ENCODE measurements at places on chromosomes 11 and 22.

DNA sequence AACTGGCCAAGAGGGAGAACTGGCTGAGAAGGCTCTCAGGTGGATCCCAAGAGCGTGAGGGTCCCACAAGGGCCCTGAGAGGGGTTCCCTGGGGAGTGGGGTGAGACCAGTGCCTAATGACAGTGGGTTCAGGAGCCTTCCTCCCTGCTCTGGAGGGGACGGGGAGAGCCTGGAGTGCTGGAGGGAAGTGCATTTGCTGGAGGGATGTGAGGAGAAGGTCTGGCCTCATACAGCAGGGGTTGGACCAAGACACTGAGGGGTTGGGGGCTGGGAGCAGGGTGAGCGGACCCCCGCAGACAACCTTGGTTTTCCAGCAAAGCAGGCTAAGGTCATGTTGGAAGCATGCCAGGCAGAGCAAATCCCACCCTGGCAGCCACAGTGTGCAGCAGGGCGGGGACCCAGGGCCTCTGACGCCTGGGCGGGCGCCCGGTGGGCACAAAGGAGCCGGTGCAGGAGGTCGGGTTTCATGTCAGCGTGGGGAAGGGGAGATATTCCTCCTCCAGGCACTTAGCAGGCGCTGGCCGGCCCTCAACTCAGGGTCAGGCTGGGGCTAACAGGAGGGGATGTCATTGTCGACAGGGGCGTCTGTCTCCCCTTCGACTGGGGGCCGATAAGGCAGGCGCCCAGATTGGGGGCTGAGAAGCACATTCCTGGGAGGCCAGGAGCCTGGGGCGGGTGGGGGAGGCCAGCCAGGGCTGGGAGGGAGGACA is 3.1 kb upstream of the DERL3 start:
- no peak for DNase-seq

DNA sequence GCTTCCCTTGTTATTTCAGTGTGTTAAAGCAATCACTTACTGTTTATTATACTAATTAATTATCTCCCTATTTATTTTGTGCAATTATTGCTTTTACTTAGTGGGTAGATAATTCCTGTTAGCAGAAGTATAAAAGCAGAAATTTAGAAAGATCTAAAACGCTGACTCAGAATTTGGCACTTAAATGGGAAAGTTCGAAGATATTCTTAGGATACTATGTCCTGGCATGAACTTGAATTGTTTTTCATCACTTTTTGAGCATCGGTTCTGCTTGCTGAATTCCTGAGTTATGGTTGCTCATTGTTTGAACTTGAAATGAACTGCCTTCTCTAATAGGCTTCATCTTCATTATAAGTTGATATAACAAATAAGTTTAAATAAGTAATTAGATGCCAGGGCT is 325.4 kb downstream of the JRKL start:
- no peak for DNase-seq

DNA sequence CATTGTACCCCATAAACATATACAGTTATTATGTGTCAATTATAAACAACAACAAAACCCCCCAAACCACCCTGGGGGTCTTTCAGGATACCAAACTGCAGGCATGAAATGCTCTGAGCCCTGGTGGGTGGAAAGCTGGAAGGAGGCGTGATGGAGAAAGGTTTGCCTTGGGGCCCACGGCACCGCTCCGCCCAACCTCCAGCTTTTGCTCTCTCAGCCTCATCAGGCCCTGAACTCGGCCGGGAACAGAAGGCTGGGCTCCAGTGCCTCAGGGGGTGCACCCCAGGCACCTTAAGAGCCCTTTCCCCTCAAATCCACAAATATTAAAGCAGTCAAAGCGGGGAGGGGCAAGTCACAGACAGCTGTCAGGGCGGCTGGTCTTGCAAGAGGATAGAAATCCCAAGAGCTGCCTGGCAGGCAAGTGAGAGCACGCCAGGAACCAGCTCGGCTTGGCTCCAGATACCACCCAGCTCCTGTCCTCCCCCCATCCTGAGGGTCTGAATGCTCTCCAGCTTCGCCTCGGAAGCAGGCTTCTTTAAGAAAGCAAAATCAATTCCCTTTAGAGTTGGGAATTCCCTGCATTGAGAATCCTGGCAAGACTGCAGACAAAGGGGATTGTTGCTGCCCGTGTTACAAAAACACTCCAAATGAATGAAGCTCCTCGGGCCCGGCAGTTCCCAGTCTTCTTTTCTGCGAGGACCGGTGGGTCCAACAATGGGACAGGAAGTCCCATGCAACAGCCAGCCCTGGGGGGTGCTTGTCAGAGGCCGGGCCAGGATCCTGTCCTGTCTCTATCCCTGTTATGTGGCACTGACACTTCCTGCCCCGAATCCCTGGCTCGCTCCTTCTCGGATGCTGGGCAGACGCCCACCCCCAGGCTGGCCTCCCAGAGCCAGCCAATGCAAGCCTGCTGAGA is 80.8 kb downstream of the NAT10 start:
- DNase-seq, result no peak

- DNase-seq, result no peak
Measured at GRCh38 chr11:40425168-40425567, 1034.3 kb downstream of the LRRC4C start.

- no peak for DNase-seq
Measured at GRCh38 chr11:35065566-35065965, 73.4 kb upstream of the CD44 start.

DNA sequence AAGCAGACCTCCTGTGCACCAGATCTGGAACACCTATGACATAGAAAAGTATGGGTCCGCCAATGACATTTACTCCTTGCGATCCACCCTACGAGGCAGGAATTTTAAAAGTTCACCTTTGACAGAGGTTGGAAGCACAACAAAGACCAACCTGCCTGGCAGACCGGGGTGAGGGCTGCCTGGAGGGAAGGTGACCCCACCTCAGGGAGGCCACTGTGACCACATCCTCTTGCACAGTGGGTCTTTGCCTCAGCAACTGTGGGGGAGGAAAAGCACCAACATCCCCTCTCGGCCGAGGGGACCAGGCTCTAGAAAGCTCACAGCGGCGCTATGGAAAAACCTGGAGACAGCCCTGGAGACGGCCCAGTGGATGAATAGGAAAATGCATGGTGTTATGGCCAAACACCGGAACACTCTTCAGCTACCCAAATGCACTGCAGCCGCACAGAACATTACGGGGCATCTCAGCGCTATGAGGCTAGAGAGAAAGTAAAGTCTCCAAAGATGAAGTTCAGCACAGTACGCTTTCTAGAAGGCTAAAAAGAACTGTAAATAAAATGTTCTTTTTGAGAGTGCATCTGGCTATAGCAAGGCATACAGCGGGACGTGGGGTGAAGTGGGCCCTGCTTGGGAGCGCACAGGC is 1.8 kb upstream of the SHISAL1 start:
- DNase-seq, result no peak

- no peak for DNase-seq
Measured at GRCh38 chr11:18324381-18324780, 2.0 kb downstream of the GTF2H1 start.

GRCh38 chr22:49457946-49458707 is 369.5 kb downstream of the BRD1 start:
- DNase-seq, result no peak

- no peak for DNase-seq
Measured at GRCh38 chr11:18633256-18634139, 644 bp downstream of the SPTY2D1 start.

DNA sequence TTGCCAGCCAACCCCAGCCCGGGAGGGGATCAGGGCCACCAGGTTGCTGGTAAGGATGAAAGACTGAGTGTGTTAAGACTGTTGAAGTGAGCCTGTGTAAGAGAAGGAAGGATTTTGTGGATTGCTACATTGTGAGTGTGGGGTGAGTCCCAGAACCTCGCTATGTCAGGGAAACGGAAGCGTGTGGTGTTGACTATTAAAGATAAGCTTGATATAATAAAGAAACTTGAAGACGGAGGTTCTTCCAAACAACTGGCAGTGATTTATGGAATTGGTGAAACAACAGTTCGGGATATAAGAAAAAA is 627 bp downstream of the JRKL start:
- no peak for DNase-seq

DNA sequence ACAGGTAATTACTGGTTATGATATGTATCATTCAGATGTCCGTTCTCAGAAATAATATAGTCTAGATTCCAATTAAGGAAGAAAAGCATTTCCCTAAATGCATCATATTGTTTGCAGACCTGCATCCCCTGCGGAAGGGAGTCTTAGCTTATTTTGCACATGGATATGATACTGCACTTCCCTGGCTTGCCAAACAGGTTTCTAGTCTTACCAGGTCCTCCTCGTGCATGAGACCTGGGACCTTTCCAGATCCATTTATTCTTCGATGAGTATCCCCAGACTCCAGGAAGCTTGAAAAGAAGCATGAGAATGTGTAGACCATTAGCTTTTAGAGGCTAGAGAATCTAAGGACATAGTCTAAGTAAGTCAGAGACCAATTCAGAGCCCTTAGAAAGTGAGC is 30.6 kb downstream of the CYB5R2 start:
- no peak for DNase-seq

- DNase-seq, result no peak
Measured at GRCh38 chr22:44494497-44494896, 3.5 kb downstream of the RTL6 start.

GRCh38 chr11:14774721-14775120 is 117.3 kb downstream of the CYP2R1 start:
- DNase-seq, result no peak

DNA sequence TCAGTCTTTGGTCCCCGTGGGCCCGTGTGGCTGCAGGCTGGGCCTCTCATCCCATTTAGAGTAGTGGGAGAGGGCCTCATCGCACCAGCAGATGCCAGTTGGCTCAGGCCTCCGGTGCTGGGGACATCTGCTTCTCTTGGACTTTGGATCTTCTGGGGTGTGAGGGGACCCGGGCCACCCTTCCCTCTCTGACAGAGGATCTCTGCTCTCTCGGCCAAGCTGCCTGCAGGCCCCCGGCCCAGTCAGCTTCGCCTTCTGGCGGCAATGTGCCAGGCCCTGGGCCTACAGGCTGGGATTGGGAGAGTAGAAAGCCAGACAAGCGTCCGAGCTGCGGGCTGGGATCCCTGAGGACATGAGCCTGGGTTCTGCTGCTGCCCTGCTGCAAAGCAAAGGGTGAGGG is 15.0 kb upstream of the FGF3 start:
- no peak for DNase-seq

GRCh38 chr11:43498561-43498960 is 139.8 kb downstream of the TTC17 start:
- no peak for DNase-seq

DNA sequence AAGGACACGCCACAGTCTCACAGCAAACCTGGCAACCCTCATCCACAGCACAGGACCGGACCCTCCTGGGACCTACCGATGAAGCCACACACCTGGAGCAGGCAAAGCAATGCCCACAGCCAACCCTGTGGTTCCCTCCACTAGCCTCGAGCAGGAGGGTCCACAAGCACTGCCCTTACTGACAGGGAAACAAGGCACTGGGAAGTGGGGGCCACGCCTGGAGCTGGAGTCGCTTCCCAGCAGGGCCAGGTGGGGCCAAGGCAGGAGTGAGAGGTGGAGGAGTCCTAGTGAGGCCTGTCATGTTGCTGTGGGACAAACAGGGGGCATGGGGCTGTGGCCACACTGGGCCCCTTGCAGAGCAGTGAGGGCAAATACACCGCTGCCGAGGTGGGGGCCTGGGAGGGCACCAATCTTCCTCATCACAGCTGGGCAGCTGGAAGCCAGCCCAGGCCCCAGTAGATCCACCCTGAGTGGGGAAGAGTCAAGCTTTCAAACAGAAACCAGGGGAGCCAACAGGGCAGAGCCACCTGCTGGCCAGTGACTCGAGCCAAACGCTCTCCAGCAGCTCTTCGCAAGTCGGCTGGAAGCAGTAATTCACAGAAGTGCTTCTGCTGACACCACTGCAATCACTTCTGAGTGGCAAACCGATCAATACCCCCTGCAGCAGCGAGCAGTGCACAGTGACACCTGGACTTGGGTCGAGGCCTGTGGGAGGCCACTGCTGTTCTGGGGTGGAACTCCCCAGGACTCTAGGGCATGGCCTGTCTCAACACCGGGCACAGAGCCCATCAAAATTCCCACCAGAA is 13.7 kb downstream of the SULT4A1 start:
- no peak for DNase-seq

GRCh38 chr22:37402184-37402506 is 25.1 kb downstream of the ELFN2 start:
- no peak for DNase-seq

- DNase-seq, result no peak
Measured at GRCh38 chr11:34811858-34812257, 104.3 kb downstream of the APIP start.

GRCh38 chr11:134597452-134597851 is 185.4 kb upstream of the B3GAT1 start:
- DNase-seq, result no peak

- DNase-seq, result no peak
Measured at GRCh38 chr11:97856666-97857065, 1164.1 kb upstream of the CNTN5 start.

DNA sequence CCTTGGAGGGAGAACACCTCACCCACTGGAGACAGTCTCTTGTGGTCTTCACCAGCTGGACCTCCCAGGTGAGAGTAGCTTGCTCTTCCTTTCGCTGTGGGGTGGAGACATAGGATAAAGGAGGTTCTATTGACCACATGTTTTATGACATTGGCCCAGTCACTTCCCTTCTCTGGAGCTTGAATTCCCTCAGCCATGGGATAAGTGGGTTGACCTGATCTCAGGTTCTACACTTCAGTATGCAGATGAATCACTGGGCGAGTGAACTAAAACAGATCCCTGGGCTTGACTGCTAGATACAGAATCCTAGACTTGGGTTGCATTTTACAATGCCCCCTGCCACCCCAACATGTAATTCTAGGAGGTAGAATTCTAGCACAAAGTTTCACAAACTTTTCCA is 54.8 kb upstream of the PRSS23 start:
- no peak for DNase-seq

- DNase-seq, result no peak
Measured at GRCh38 chr11:8337130-8337795, 73.6 kb upstream of the LMO1 start.

- DNase-seq, result no peak
Measured at GRCh38 chr11:121793916-121794315, 322.1 kb downstream of the BLID start.

DNA sequence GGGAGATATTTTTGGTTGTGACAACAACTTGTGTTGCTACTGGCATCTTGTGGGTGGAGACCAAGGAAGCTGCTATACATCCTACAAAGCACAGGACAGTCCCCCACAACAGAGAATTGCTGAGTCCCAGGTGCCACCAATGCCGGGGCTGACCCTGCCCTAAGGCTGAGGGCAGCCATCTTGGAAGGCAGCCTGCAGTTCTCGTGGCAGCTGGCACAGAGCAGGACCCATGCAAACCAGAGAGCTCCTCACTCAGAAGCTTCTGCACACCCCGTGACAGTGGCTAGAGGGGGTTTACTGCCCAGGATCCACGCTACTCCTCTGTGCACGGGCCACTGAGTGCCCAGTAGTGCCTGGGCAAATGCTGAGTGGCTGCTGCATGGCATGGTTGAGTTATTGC is 143.4 kb downstream of the CTTN start:
- no peak for DNase-seq
